LHCN-M2 (cell line): ENCODE measurements at places on chromosomes 7 and 10.

DNA sequence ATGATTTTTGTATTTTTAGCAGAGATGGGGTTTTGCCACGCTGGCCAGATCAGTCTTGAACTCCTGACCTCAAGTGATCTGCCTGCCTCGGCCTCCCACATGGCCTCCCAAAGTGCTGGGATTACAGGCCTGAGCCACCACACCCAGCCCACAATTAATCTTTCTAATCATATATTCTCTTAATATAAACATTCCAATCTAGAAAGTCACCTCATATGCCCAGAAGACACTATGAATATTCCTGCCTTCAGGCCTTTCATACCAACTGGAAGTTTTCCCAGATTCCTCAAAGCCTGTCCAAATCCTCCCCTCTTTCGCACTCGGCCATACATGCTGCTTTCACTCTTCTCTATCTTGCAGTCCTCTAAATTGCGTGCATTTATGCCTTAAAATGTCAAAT, 32.6 kb downstream of the PDZD8 start:
- DNase-seq = peak; percentile 30

DNA sequence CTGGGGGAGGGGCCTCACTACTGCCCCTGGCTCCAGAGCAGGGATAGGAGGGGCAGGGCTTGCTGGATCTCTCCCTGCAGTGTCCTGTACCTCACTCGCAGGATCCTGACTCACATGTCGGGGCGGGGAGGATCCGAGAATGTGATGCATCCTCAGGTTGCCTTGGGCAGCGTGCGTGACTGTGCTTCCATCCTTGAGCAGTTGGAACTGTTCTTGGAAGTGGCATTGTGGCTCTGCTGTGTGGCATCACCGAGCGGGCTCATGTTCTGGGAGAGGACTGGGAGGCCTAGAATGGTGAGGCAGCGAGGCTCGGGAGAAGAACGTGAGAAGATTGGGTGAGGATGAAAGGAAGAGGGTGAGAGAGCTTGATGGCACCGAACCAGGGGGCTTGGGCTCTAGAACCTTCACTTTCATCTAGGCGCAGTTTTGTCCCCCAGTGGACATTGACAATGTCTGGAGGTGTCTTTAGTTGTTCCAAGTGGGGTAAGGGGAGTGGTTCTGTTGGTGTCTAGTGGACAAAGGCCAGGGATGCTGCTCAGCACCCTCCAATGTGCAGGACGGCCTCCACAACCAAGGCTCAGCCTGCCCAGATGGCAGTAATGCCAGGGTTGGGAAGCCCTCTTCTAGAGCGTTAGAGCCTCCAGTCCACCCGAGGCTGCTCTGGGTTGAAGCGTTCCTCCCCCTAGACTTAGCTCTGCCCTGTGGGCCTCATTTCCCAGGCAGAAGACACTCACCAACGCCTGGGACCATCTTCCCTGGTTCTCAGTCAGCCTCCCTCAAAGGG, 8.4 kb downstream of the RARRES2 start:
- no peak for DNase-seq

- DNase-seq = no peak
Observed at GRCh38 chr10:19825700-19826099, 9.5 kb downstream of the PLXDC2 start.

DNA sequence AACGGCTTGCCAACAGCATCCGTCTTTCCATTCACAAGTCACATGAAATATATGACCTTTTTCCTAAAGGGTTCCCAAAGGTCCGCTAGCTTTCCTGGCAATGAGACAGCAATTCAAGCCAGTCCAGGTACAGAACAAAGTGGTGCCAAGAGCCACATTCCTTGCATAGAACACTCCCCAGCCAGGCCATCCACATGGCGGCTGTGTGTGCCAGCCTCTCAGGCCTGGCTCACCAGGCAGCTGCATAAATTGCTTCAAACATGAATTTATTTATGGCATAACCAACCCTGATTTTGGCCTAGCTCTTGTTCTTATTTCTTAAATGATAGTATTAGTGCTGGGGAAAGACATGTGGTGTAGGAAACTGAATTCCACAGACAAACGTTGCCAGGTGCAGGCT, 63.7 kb upstream of the CREB5 start:
- DNase-seq = peak; percentile 81

DNA sequence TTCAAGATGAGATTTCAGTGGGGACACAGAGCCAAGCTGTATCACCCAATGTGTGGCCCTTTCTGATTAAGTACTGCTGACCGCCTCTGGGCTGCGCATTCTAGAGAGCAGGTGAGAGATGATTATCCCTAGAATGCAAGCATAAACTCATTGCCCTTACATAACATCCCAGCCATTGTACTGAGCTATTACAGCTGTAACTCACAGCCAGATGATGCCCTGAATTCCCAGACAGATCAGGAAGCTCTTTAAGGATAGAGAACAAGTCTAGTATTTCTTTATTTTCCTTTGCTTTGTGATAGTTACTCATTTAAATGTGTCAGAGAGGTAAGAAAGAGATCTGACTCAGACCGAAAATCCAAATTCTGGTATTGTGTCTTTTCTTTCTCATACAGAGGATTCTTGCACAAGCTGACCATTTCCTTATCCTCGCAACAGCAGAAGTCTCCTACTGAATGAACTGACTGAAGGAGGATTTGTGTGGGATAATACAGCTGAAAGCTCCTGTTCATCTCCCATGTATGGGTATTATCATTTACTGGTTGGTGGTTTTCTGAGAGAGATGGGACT, 58.4 kb downstream of the ZNF22 start:
- DNase-seq = no peak

GRCh38 chr7:16801111-16801542, 3.7 kb downstream of the AGR2 start:
- DNase-seq = peak; percentile 77

DNA sequence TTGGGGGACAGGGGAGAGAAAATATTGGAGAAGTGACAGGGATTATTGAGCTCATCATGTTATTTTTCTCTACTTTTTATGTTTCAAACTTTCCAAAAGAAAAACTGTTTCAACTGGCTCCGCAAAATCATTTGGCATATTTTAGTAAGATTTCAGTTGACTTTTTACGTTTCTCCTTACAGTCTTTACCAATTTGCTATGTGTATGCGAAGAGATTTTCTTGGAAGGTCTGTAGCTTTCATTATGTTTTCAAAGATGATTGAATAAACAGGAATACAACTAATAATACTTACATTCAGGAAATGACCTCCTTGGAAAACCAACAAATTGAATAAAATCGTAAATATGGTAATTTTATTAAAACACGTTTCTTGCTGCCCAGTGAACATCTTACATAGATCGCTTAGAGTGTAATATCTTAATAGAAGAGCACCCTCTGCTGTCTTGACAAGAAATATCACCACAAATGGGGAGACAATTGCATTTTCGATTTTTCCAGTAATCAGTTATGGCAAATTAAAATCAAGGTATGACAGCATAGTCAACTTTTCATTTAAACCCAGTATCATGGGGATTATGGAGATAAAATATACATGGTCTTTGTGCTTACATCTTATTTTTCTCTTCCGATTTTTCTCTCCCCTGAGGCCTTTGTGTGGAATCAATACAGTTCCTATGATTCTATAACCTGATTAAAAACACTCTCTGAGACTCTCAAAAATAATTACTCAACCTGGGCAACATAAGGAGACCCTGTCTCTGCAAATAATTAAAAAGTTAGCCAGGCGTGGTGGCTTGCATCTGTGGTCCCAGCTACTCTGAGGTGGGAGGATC, 43.1 kb downstream of the MBL2 start:
- peak; percentile 40 for DNase-seq

DNA sequence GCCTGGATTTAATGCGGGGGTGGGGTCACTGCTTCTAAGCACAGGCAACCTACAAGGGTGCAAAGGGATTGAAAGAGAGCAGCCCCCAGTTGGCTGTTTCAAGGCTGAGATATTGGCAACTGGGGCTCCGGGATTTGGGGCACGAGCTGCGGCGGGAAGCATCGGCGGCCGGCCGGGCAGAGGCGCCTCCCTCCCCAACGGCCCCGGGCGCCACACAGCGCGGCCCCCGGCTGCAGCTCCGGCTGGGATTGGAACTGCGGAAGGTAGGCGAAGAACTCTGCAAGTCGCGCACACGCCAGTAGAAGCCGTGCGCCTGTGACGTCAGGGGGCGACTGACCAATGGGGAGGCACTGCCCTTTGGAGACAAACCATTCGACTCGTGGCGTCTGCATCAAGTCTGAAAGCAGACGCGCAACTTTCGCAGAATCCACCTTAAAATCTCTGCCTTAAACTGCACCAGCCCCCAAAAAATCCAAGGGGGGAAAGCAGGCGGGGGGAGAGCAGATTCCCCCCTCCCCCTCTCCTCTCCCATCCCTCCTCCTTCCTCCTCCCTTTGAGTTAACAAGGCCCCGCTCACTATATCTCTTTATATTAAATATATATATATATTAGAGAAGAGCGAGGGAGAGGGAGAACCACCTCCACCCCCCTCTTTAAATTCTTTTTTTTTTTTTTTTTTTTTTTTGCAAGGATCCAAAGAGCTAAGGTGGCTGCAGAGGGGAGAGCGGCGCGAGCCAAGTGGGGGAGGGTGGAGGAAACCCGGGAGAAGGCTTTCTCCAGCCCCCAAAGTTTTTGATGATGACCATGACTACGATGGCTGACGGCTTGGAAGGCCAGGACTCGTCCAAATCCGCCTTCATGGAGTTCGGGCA, at the start of gene DLX6:
Gene DLX6, plus strand, starts transcription at position 371 of the 872 bp plus-strand sequence. Its CDS starts 425 bp downstream, at position 796.
- peak; percentile 83 for DNase-seq
